ENCODE measurements at places on chromosomes 6 and 20.

DNA sequence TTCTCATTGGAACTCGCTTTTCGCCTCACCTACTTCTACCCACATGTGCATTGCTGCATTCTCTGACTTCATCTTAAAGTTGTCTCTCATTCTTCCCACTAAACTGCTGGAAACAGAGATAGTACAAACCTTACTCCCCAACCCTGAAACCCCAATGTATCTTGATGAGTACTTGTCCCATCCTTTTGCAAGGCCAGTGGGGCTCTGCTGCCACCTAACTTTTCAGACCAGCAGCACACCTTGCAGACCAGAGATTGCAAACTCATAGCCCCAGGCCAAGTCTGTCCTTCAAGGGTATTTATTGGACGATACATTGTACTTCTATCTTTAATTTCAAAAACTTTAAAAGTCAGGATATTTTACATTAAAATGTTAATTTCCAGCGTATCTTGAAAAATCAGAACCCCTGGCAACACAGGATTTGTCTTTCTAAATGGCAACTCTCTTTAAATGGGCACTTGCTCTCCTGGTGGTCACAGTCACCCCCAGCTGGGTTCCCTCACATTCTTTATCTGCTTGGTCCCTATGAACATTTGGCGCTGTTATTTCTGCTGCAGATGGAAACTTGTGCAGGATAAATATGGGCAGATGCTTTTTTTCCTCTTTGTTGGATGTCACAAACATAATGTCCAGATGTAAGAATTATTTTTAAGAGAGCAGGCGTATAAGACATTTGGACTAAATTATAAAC is 83.9 kb downstream of the SOD2 start:
- DNase-seq, result peak; percentile 85

DNA sequence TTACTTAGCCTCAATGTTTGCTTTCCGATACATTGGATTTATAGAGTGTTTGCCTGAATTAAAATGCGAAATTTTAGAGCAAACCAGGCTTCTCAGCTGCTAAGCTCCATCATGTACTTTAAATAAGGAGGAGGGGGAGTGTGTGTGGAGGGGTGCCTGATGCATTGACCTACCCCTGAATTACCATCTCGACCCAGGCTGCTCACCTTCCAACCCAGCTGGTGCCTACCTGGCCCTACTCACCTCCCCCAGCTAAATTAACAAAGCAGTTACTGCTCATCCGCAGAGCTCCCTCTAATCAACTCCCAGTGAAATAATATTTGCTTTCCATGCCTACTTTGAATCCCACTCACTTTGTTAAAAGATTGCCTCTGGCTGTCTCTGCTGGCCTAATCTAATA is 544.5 kb downstream of the MAFB start:
- DNase-seq, result no peak

DNA sequence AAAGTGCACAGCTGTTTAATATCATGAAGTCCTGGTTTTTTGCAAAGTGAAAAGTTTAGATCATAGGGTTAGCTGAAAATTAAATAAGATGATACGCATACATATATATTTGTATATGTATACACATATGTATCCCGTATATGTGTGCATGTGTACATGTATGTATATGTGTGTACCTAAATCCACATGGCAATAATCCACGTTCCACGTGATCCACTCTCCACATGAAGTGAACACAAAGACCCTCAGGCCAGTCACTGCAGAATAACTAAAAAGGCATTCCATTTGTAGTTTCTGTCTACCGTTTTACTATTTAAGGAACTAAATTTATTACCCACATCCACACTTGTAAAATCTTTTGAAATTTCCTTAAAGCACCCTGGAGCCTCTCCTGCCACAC is 294.9 kb downstream of the FOXA2 start:
- no peak for DNase-seq

DNA sequence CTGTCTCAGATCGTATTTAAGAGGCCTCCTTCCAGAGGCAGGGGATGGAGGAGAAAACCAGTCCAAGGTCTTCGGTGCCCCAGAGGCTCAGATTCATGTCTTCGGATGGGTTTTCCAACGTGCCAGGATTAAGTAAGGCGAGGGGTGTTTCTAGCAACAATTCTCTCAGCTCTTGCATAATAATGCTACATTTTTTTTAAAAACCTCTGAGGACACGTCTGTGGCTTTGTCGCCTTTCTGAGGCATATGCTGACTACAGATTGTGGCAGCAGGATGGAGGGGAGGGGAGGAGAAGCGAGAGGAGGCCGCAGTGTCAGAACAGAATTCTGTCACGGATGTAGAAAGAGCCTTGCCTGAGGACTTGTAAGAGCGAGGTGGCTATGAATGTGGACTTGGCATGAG is 17.7 kb upstream of the CCDC167 start:
- peak; percentile 74 for DNase-seq

DNA sequence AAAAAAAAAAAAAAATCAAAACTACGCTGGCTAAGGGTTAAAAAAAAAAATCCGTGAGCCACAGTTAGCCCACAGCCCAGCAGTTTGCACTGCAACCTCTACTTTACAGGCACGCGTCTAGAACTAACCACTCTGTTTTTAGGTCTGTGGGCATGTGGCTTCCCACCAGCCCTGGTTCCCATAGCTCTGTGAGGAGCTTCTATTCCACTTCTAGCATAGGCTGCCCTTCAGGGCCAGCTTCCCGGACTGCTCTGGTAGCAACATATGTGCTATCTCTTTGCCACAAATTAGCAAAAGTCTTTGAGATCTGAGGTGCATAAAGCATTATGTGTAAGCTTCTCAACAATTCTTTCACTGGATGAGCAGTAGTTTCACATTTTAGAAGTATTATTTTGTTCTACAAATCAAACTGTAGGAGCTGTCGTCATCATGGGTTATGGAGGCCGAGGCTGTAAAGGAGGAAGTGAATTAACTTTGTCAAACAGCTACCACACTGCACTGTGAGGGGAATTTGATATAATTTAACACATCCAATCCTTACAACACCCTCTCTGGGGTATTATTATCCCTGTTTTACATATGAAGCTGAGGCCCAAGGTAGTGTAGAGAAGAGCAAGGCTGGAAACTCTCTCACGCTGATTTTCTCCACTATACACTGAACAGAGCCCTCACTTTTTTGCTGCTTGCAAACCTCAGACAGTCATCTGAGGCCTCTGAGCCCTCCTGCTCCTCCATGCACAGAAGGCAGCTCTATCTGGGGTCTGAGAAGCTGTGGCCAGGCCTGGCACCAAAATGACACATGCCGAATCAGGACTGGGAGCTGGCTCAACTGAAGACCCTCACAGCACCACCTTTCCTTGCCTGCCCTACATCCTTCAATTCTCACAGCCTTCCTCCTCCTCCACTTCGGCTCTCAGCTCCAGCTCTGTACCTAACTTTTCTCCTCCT is 35.4 kb downstream of the MAN1A1 start:
- no peak for DNase-seq

DNA sequence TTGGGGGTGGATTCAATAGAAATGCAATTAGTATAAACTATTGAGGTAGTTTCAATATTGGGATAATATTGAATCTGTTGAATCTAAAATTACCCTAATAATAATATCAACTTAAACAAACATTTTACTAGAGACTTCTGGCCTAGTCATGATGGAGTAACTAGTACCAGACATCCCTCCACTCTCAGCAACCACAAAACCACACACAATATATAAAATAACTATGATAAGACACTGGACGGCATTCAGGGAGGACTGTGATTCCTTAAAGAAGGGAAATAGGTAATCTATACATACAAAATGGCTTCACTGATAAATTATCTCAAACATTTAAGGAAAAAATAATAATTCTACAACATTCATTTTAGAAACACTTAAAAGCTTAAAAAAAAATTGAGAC is 38.9 kb upstream of the TMEM14A start:
- DNase-seq, result no peak

- DNase-seq, result no peak
Measured at GRCh38 chr6:3608159-3608558, 143.4 kb downstream of the PXDC1 start.

DNA sequence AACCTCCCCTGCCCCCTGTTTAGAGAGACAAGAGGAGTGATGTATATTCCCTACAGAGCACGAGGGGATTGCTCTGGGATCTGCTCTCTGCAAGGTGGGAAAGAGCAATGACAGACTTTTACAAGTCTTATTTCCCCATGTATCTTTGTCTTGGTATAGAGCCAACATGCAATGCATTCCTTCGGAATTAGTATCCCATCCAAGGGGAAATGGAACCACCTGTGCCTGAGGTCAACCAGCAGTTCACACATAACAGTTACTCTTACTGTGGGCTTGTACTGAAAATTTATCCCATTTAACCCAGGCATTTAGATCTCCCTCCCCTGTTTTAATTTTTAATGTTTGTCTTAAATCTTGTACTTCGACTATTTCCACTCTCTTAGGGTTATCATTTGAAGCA is 250.4 kb downstream of the C6orf118 start:
- DNase-seq, result peak; percentile 18

GRCh38 chr6:25484900-25485299 is 167.1 kb upstream of the SCGN start:
- DNase-seq, result no peak

DNA sequence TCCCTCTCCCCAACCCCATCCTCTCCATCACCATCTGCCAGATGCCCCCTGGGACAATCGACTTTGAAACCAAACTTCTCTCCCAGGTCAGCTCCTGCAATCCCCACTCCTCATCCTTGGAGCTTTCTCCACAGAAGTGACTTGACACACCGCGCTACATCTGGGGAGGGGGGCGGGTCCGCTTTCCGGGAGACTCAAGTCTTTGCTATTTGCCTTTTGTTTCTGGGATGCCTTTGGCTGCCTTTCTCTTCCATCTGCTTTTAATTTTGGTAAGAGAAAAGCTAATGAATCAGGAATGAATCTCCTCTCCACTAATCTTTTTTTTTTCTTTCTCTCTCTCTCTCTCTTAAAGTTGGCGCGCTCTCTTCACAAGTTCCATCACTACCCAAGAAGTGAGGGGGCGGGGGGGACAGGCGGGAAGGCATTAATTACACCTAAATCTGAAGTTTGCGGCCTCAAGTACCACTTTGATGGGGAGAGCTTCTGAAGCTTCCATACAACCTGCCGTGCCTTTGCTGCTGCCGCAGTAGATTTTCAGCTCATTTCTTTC is 664 bp upstream of the TPBG start:
- DNase-seq, result peak; percentile 77

DNA sequence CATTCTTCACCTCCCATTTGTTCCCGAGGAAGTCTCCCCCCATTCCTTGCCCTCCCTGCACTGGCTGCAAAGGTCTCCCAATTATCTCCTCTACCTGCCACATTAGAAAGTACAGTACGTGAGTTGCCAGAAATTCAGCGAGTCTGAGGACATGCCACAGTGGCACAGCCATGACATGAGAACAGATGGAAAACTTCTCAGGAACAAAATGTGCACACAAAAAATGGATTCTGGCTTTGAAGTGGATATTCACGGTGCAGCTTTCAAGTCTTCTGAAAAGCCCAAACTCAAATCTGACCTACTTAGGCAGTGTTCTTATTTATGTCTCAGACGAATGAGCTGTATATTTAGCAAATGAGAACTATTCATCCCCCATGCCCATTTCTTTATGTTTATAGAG is 269.1 kb upstream of the ARID1B start:
- no peak for DNase-seq

GRCh38 chr6:15400572-15401004 is 154.7 kb downstream of the JARID2 start:
- DNase-seq, result no peak

- DNase-seq, result no peak
Measured at GRCh38 chr6:161476711-161477110, 202.8 kb upstream of the AGPAT4 start.

- DNase-seq, result no peak
Measured at GRCh38 chr6:109820706-109821350, 129.7 kb downstream of the FIG4 start.

DNA sequence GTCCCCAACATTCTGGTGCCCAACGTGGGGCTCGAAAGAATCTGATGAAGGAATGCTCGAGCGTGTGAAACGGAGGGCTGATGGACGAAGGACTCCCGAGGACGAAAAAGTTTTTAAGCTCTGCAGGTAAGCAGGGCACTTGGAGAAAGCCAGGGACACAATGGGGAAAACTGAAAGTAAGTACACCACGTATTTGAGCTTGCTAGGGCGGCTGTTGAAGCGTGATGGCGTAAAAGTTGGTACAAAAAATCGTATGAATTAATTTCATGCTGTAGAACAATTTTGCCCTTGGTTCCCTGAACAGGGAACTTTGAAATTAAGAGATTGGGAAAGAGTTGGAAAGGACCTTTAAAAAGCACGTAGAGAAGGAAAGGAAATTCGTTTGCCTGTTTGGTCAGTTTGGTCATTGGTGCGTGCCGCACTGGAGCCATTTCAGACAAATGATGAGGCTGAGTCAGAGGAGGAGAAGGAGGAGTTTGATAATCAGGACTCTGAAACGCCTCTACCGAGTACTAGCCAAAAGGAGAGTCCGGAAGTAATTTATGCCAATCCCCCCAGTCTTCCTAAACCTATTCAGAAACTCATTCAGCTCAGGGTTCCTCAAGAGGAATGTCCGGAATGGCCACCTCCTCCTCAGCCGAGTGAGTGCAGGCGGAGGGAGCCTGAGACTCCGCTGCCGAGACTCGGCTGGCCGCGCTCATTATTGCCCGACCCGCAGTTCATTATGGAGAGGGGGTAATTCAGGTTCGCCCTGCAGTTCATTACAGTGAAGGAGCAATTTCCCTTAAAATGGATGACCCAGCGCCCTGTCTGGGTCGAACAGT is 59.2 kb upstream of the PRSS16 start:
- DNase-seq, result peak; percentile 87

DNA sequence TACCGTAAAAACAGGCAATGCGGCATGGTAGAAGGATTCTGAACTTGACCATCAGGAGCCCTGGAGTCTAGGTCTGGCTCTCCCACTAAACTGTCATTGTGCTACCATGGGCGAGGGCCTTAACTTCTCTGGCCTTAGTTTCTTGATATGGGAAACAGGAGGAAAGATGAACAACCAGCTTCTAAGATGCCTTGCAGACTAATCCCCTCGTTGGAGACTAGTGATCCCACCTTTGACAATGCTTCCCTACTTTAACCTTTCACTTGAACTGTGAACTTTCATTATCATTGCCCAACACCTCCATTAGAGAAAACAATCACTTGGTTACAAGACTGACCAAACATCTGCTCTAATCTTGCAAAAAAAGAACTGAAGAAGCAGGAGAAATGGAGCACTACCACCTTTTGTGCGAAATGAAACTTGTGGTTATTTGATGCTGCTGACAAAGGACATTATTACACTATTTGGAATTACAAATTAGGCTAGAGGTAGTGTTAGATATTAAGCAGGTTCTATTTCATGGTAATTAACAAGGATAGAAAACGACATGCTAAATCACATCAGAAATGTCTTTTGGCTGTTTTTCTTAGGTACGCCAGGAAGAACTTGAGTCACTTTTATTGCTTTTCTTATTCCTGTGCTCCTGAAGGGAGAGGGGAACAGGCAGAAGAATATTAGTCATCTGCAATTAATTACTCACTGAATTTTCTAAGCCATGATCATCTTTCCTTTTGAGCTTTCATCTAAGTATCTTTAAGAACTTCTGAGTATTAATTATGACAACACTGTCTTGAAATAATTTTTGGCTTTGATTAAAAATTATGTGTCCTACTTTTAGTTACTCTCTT is 39.1 kb upstream of the ARHGAP18 start:
- no peak for DNase-seq

All from osteoblast (primary cell).